ENCODE measurements at places on chromosomes 5 and 9.

DNA sequence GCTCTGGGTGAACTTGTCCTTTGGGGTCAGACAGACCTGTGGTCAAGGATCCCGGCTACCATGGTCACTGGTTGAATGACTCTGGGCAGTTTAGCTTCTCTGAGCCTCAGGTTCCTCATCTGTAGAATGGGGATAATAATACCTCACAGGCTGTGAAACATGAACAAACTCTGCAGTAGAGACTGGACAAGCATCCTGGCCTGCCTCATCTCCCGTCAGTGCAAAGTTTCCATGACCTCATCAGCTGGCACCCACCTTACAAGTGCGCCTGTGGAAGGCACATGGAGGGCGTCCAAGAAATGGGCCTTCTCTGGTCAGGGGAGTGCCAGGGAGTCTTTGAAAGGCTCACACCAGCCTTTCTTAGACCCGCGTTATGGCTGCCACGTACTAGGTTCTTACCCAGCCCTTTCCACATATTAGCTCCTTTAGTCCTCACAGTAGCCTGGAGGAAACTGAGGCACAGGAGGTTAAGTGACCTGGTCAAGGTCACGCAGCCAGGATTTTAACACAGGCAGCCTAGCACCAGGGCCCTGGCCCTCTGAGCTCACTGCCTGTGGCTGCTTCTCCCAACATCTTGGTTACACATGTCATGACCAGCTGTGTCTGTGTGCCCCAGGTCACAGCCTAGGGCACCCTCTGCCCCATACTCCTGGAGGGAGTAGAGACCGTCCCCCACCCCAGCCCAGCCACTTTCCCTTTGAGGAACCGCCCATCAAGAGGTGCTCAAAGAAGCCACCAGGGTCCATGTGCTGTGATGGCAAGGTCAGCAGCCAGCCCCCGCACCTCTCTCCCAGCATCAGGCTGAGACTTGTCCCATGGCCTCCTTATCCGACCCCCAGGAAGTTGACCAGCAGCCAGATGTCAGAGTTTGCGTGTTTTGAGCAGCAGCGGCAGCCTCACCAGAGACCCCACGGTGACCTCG is 39.4 kb upstream of the RPL26L1 start:
- DNase-seq, result no peak

DNA sequence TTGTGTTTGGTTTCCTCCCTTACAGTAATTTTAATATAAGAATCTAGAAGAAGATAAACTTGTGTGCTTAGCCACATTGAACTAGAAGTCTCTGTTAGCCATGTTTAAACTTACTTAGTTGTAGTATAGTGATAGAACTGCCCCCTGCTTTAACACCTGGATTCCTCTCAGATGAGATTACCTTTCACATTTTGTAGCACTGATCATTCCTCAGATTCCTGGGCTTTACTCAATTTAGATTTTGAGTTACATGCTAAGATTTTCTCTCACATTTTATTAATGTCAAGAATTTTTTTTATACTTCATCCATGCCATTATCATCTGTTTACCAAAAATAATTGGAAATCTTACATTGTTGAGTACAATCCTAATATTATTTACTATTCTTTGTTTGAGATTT is 70.5 kb downstream of the GPBP1 start:
- no peak for DNase-seq

DNA sequence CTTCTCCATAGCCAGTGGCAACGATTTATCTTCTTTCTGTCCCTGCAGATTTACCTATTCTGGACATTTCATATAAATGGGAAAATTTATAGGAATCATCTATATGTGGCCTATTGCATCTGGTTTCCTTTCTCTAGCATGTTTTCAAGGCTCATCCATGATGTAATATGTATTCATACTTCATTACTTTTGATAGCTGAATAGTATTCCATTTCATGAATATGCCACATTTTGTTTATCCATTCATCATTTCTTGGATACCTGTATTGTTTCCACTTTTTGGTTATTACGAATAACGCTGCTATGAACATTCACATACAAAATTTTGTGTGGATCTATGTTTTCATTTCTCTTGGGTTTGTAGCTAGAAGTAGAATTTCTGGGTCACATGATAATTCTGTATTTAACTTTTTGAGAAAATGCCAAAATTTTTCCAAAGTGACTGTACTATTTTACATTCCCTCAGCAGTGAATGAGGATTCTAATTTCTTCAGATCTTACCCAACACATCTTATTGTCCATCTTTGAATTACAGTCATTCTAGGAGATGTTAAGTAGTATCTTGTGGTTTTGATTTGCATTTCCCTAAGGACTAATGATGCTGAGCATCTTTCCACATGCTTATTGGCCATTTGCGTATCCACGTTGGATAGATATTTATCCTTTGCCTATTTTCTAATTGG is 3.6 kb downstream of the IARS1 start:
- no peak for DNase-seq

GRCh38 chr9:93053781-93054331 is 4.6 kb upstream of the SUSD3 start:
- no peak for DNase-seq

DNA sequence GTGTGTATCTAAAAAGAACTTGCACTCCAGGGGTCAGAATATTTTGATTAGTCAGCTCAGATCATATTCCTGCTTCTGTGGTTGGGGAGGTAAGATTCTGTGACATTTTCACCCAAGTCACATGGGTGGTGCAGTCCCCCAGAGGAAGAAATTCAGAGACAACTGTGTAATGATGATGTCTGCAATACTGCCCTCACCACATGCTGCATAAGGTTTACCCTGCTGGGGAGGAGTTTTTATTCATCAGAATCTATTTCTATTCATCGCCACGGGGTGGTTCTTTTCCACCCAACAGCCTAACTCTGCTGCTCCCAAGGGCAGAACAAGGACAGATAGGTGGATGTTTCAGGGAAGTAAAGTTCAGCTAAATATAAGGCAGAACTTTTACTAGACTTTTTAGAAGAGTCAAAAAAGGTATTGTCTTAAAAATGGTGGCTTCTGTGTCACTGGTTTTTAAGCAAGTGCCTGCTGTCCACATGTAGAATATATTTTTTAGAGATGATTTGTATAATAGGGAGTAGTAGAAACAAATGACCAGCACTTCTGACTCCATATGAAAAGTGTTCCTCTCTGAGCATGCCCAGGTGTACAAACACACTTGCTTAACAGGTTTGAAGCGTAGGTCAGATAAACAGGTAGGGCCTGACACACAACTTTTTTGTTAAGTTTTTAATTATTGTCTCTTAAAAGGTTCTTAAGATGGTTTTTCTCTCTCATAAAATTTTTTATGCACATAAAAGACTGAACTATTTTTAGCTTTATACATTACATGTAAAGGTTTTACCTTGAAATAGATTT is 352.7 kb downstream of the LRRC70 start:
- no peak for DNase-seq

- DNase-seq, result no peak
Observed at GRCh38 chr9:17742067-17742466, 163.2 kb downstream of the SH3GL2 start.

GRCh38 chr5:144983101-144983500 is 812.4 kb downstream of the KCTD16 start:
- no peak for DNase-seq

DNA sequence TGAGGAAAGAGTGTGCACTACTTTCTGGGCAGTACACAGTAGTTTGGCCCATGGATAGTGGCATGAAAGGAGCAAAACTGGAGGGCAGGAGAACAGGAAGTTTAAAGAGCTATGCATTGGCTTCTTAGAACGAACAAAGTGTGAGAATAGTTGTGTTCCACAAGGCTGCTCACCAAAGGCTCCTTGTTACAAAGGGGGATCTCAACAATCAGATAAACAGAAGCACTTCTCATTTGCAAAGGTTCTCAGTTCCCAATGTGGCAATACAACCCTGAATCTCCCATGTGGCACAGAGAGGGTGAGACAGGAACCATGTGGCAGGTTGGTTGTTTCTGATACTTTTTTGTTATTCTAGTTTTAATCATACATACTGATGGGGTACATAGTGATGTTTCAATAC is 158.4 kb downstream of the CARTPT start:
- DNase-seq, result no peak

GRCh38 chr5:139186752-139187326 is 11.3 kb downstream of the SIL1 start:
- no peak for DNase-seq

GRCh38 chr5:31495336-31495735 is 36.6 kb downstream of the DROSHA start:
- DNase-seq, result no peak

GRCh38 chr9:116144038-116144437 is 9.6 kb upstream of the PAPPA start:
- no peak for DNase-seq

GRCh38 chr5:74212336-74212735 is 428.2 kb downstream of the ENC1 start:
- DNase-seq, result no peak

DNA sequence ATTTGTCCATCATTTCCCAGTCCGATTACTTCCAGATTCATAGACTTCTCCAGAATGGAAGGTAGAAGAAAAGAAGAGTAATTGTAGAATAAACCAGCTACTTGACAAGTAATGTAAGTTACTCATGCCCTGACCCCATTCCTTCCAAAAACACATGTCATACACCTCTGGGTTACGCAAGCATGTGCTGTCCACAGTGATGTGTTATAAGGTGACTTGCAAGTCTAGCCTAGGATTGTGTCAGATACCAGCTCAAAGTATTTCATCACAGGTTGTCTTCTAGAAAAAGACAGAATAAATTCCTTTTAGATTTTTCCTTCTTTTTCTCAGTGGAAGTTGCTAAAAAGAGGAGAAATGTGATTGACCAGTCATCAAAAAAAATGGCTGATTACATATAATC is 8.0 kb upstream of the TLR4 start:
- no peak for DNase-seq

- no peak for DNase-seq
Observed at GRCh38 chr5:112823656-112824055, 37.4 kb upstream of the SRP19 start.

DNA sequence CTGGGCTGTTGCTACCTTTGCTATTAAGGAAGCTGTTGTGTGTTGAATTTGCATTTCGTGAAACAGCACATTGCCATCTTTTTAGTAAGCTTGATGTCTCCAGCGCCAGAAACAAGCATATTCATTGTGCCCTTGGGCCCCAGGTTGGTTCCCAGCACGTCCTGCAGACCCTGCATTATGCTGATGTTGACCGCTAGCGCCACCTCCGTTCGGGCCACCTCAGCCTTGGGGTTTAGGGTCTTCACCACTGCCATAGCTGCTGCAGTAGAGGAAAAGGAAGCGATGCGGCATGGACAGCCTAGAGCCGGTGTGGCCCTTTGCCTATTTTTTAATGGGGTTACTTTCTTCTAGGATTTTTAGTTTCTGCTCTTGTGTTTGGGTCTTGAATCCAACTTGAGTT is 23.8 kb upstream of the OTULIN start:
- DNase-seq, result no peak

DNA sequence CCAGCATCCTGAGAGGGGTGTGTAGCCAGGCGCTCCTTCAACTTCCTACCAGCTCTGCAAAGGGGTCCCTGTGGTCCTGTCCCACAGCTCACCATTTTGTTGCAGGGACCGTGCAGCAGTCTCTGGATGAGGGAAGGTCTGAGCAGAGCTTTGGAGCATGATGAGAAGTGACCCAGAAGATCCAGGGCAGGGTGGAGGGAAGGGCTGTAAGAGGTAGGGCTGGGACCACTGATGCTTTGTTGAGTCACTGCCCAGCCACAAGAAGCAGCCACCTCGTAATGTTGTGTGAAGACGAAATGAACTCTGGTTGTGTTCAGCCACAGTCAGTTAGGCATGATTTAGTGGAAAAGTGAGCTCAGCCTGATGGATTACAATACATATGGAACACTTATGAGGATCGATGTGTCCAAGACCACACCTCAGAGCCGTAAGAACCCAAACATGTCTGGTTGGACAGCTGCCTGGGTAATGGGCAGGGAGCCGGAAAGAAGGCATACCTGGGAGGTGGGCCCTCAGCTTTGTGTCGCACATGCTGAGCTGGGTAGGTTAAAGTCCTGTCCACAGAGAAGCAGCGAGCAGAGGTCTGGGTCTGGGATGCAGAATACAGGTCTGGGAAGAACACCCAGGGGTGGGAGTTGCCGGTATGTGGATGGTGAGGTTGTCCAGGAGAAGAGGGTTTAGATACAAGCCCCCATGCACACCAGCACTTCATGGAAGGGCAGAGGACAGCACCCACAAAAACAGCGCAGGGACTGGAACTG is 250.1 kb downstream of the GADD45G start:
- DNase-seq, result no peak

GRCh38 chr5:40687321-40687720 is 7.6 kb downstream of the PTGER4 start:
- DNase-seq, result peak; percentile 62

- no peak for DNase-seq
Observed at GRCh38 chr5:69525490-69525889, 32.9 kb downstream of the OCLN start.

DNA sequence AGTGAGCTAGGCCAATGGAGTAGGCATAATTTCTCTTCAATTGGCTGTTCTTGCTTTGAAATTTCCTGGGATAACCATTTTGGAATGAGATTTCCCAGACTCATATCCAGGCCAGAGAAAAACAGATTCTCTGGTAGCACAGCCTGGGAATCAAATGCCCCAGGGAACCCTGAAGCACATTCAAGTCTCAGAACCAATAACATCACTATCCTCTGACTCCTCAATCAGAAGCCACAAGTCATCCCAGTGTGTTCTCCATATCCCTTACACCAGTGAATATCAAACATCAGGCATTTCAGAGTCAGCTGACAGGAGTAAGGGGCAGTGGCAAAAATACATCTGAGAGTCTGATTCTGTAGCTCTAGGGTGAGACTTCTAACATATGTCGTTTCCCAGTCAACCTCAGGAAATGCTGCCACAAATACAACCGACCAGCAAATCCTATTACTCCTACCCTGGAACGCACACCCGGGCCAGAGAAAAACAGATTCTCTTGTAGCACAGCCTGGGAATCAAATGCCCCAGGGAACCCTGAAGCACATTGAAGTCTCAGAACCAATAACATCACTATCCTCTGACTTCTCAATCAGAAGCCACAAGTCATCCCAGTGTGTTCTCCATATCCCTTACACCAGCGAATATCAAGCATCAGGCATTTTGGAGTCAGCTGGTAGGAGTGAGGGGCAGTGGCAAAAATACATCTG is 537.7 kb upstream of the NMUR2 start:
- no peak for DNase-seq

DNA sequence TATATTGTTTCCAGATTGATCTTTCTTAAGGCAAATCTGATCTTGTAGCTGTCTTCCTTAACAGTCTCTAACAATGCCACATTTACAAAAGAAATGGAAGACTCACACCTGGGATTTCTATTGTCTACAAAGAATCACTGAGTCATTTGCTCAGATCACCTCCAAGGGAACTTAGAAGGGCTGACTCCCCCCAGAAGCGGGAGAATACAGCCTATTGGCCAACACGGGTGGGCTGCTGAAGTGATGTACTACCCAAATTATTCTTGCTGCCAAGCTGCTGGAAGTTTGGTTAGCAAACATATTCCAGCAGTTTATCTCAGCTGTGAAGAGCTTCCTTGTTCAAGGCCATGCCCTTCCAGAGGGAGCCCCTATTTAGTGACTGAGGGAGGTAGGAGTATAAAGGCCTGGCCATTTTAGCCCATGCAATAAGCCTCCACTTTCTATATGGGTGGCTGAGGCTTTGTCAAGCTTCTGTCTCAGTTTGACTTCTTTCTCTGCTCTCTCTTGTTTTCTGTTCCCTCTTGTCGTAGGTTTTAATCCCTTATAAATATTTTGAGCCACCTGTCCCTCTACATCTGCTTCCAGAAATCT is 379.4 kb downstream of the PRR16 start:
- no peak for DNase-seq
